Hematopoietic multipotent progenitor cell (in vitro differentiated cells): ENCODE measurements at places on chromosomes 6 and 20.

DNA sequence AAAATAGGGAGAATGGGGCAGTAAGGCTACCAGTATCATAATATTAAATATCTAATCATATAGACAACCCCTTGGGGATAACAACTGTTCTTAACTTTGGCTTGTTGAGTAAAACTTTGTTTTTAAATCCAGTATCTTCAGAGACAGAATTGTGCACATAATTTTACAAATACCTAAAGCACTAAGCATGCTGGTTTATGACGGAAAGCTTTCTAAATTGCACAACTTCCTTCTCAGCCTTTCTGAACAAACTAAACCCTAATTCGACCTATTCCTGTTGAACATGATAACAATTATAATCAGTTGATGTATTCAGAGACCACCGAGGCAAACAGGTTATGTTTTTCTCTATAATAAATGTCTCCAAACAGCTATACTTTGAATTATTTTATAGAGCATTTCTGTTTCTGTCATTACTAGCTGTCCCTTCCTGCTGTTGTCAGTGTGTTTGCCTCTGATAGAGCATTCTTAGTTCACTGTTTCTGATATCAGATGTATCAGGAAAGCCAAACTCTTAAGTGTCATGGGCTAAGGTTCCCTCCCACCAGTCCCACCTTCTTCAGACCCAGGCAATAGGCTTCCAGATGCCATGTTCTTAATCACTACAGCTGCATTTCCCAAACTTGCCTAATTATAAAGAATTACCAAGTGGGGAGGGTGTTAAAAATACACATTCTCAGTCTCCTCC, 8.7 kb downstream of the ZHX3 start:
- no peak for DNase-seq

- DNase-seq, result no peak
Measured at GRCh38 chr20:19077370-19078220, 134.8 kb upstream of the SLC24A3 start.

- peak; percentile 14 for DNase-seq
Measured at GRCh38 chr6:158605266-158605878, 39.2 kb downstream of the DYNLT1 start.

- DNase-seq, result no peak
Measured at GRCh38 chr20:48096957-48097890, 311.9 kb upstream of the SULF2 start.

- DNase-seq, result no peak
Measured at GRCh38 chr6:34804543-34804942, 12.7 kb downstream of the BLTP3A start.

- peak; percentile 52 for DNase-seq
Measured at GRCh38 chr6:3561725-3562124, 104.9 kb upstream of the SLC22A23 start.

DNA sequence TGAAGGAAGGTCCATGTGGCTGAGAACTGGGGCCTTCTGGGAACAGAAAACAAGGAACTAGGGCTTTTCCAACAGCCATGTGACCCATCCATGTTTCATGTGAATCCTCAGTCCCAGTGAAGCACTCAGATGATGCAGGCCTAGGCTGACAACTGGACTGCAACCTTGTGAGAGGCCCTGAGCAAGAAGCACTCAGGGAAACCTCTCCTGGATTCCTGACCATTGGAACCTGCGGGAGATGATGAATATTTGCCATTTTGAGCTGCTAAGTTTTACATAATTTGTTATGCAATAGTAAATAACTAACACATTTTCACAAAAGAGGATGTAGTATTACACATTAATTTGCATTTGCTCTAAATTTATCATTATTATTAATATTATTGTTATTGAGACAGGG, 38.4 kb upstream of the HLA-G start:
- DNase-seq, result no peak

DNA sequence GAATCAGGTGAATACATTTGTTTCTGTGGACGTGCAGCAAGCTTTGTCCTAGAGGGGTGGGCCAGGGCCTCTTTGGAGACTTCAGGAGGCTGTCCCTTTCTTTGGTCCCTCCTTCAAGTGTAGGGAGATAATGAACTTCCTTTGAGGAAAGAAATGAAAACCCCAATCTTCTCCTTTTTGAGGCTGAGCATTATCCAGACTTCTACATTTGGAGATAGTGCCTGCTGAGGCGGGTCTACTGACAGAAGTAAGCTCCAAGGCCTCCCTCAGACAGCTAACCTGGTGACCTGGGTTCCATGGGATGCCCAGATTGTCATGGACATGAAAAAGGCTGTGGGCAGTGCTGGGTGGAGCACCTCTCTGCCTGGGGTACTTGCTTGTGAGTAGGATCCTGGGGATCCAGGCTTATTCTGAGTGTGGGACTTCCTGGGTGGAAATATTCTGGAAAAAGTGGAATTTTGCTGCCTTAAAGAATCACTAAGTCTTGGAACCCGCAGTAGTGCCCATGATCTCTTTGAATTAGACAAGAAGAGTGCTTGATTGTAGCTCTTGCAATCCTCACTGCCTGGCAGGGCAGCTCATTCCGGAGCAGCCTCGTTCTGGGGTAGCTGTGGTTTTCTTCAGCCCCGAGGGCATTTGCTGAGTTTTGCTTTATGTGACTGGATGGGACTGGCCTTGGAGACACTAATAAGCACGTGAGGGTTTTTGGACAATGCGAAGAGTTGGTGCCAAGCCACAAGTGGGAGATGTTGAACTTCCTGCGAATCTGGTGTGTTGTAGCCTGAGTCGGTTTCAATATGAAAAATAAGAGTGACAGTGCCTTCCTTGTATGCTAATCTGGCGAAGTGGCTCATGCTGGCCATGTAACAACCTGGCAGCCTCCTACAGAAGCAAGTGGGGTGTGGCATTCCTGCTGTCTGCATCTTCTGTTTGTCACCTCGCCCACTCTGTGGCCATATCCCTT, 28.1 kb downstream of the SNRNP48 start:
- peak; percentile 71 for DNase-seq

DNA sequence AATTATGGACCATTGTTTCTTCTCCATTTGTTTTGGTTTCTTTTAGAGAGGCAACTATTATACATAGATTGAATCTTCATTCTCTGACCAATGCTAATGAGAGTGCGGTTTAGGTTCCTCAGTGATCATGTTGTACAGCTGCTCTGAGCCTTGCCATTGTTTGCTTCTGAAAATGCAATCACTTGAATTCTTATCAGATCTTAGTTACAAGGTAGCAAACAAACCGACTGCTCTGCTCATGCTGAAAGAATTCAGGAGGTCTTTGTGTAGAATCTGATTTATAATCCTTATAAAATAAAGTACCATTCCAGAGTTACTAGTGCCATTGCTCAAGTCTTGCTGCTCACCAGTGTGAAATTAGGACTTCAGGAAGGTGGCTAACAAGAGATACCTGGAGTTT, 569.1 kb upstream of the ID4 start:
- no peak for DNase-seq

GRCh38 chr20:10994991-10995700, 321.3 kb upstream of the JAG1 start:
- no peak for DNase-seq

- DNase-seq, result no peak
Measured at GRCh38 chr6:90038961-90039653, 144.8 kb downstream of the GJA10 start.
